ENCODE measurements at places on chromosomes 4 and X.

- peak; percentile 20 for DNase-seq
Observed at GRCh38 chrX:23822397-23822796, 39.4 kb downstream of the SAT1 start.

- no peak for DNase-seq
Observed at GRCh38 chr4:118175506-118175905, 141.2 kb downstream of the NDST3 start.

DNA sequence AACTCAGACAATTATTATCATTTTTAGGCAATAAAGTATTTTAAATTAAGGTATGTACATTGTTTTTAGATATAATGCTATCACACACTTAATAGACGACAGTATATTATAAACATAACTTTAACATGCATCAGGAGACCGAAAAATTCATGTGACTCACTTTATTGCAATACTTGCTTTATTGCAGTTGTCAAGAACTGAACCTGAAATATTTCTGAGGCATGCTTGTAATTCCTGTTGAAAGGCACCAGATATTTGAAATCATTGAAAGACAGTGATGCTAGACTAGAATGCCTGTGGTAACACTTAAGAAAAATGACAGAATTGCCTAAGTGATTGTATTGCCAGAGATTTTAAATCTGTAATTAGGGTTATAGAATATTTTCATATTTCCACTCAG lies 175.6 kb upstream of the MAGEB2 start:
- no peak for DNase-seq

DNA sequence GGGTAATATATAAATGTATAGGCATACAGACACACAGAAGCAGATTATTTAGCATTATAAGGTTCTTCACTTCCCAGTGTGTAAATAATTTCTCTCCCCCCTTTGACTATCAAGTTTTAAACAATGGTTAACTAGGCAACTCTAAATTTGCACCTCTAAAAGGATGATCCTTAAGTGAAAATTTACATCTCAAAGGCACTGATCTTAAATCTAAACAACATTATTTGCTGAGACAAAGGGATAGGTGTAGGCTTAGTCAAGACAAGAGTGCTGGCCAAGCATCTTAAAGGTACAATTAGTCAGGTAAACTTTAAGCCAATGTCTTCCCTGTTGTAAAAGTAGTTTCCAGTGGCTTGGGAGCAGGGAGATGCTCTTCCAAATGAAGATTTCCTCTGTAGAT lies 33.0 kb downstream of the NLRP2B start:
- DNase-seq, result no peak

GRCh38 chr4:34289489-34289888 lies 1954.8 kb downstream of the ARAP2 start:
- no peak for DNase-seq

GRCh38 chr4:128516301-128516969 lies 228.8 kb upstream of the PGRMC2 start:
- peak; percentile 75 for DNase-seq

GRCh38 chr4:22512306-22512705 lies 3.6 kb downstream of the ADGRA3 start:
- DNase-seq, result no peak

GRCh38 chrX:30814978-30815377 lies 74.1 kb downstream of the TAB3 start:
- DNase-seq, result no peak

GRCh38 chr4:130025701-130026100 lies 929.7 kb downstream of the C4orf33 start:
- DNase-seq, result no peak

GRCh38 chr4:160175064-160175643 lies 1072.3 kb downstream of the RAPGEF2 start:
- no peak for DNase-seq
